ENCODE measurements at places on chromosomes 1 and 21.

GRCh38 chr1:156195853-156196252 is 1.9 kb downstream of the SLC25A44 start:
- DNase-seq, result no peak

- no peak for DNase-seq
Measured at GRCh38 chr1:174160109-174160473, 771 bp downstream of the RABGAP1L start.

DNA sequence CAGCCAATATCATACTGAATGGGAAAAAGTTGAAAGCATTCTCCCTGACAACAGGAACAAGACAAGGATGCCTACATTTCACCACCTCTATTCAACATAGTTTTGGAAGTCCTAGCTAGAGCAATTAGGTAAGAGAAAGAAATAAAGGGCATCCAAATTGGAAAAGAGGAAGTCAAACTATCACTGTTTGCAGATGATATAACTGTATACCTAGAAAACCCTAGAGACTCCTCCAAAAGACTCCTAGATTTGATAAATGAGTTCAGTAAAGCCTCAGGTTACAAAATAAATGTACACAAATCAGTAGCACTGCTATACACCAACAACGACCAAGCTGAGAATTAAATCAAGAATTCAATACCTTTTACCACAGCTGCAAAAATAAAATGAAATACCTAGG is 171.3 kb upstream of the HP1BP3 start:
- no peak for DNase-seq

- DNase-seq, result no peak
Measured at GRCh38 chr1:12052997-12053686, 10.0 kb upstream of the TNFRSF8 start.

GRCh38 chr1:32335535-32335789 is 571 bp downstream of the MARCKSL1 start:
- no peak for DNase-seq

- no peak for DNase-seq
Measured at GRCh38 chr1:20429296-20429695, 56.7 kb downstream of the CAMK2N1 start.

- no peak for DNase-seq
Measured at GRCh38 chr1:2529784-2530512, at the start of gene HES5. TSS of gene HES5 (minus strand) at chr1:2530263. CDS start at chr1:2530164, 99 bp downstream.

All from NCI-H2029 treated with DMSO at 0.1 percent for 48 hours (cell line).